ENCODE measurements at places on chromosomes 4 and X.

GRCh38 chr4:2060611-2061185 lies 1.6 kb downstream of the NAT8L start:
- DNase-seq = no peak

DNA sequence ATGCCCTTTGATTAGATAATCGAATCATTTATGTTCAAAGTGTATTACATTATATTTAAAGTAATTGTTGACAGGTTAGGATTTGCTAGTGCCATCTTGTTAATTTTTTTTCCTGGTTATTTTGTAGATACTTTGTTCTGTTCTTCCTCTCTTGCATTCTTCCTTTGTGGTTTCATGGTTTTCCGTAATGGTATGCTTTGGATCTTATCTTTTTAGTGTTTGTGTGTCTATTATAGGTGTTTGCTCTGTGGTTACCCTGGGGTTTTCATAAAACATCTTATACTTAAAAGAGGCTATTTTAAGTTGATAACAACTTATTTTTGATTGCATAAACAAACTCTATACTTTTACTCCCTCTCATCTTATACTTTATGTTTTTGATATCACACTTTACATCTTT lies 108.2 kb upstream of the SRD5A3 start:
- DNase-seq = no peak

DNA sequence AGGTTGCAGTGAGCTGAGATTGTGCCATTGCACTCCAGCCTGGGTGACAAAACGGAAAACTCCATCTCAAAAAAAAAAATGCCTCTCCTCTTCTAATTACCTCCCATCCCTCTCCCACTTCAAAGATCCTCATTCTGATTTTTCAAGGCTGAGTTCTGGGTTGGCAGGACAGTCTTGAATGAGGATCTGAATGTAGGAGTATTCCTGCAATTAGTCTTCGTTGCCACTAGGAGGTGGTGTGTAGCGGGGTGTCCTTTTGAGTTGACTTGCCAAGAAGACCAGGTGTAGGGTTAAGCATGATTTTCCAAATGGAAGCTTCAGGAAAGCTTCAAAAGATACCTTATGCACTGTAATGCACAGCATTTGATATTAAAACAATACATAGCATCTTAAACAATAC lies 169.9 kb downstream of the ASMT start:
- DNase-seq = no peak

- DNase-seq = no peak
These were observed 5.4 kb downstream of the RNF150 start for GRCh38 chr4:141127884-141128283.

DNA sequence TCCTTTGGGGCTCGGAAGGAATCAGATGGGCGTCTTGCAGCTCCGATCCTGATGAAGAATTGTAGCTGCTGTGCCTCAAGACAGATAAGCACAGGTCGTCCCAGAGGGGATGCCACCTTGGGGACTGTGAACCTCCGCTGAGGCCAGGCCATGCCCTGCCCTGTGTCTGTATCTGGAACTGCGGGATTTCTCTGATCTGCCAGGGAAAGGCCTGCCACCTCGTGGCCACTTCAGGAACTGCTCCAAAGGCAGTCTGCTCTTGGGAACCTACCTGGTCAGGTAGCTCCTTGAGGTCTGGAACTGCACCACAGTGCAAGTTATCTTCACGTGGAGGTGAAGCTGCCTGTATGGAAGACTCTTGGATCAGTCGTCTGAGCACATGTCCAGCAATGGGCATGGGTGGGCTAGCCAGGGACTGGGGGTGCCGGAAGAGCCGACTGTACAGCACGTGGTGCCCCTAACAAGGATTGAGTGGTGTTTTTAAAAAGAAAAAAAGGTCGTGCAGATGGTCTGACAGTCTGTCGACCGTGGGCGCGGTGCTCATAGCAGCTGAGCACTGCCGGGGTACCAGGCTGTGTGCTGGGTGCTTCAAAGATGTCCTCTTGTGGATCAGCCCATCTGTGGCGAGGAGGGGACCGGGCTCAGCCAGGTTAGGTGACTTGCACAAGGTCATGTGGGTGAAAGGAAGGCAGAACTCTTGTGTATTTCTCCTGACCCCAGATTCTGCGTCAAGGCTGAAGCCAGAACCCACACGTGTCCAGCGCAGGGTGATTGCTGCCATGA lies 3.1 kb upstream of the GRPEL1 start:
- peak; percentile 65 for DNase-seq

DNA sequence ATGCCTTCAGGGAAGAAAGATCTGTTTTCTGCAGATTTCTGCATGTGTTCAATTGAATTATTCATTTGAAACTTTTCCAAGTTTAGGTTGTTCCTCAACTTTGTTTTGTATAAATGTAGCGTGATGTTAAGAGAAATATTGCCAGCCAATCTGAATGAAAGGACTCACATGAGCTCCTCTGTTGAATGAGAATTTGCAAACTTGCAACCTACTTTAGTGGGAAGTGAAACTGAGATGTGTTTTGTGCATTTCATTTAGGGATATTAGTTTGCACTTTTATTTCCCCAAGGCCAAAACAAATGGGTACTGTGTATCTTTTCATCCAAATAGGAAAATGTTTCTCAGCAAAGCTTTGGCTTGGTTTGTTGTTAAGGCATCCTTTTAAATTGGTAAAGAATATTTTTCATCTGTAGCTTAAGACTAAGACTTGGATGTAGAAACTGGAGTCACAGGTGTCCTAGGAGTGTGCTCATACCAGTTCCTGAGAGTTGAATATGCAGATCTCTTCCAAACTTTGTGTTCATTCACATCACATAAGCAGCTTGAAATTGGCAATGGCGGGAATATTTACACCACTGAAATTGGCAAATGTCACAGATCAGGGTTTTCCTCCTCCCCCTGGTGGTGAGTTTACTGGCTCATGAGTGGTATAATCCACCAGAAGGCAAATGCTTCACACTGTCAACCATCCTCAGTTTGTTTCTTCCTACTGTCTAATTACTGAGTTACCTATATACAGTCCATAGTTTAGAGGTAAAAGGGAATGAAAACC lies 193.6 kb upstream of the BANK1 start:
- DNase-seq = no peak

GRCh38 chr4:770022-770421 lies 55.9 kb downstream of the CPLX1 start:
- no peak for DNase-seq

DNA sequence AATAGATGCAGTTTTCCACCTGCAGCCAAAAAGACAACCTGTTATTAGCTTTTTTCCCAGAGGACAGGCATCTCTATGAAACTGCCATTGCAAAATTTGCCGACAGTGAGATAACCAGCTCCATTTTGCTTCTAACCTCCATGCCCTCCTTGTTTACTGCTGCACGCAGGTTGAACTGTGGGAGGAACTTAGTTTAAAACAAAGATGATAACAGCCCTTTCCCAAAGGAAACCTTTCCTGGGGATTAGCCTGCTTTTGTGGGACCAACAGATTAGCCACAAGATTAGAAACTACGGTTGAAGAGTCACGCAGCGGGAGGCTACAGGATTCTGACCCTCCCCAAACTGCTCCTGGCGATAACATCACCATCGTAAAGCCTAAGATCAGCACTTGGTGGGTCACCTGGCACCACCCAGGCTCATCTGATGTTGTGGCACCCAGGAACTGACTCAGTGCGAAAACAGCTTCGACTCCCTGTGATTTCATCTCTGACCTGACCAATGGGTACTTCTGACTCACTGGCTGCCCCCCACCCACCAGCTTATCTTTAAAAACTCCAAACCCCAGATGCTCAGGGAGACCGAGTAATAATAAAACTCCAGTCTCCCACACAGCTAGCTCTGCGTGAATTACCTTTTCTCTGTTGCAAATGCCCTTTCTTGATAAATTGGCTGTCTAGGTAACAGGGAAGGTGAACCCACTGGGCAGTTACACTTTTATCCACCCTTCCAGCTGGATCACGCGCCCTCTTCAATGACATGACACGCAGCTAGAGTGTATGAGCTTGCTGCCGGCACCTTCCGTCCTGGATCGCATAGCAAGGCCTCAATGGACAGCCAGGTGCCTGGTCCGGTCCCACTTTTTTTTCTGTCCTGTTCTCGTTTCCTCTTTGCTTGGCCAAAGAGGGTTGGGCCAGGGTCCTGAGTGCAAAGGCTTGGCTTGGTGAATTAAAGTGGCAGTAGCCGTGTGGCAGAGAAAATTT lies 27.2 kb downstream of the NOP14 start:
- DNase-seq = peak; percentile 73

DNA sequence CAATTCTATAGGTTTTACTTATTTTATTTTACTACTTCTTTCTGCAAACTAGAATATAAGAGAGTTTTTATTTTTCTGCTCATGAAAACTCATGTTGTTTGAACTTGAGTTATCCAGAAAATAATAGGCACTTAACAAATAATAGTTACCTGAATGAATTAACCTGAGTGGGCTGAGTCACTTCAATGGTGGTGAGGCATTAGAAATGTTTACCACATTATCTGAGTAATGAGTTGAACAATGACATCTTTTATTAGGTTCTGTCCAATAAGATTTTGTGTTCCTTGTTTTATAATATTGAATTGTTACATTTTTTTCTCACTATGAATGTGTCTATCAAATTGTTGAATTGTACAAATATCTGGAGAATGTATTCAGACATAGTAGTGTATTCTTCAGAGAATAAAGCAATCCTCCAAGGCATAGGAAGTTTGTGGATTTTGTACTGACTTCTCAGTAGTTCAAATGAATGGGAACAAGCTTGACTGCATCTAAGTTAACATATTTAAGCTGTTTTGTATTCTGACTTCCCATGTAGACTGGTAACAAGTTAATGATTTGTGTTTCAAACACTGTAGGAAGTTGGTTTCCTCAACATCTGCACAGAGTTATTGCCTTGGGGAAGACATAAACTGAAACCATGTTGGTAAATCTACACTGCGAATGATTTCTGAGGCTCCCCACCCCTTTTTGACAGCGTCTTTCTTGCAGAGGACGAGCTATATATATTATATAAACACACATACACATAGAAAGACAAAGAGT lies 1808.9 kb upstream of the TENM3 start:
- DNase-seq = no peak

GRCh38 chrX:19746919-19747651 lies 140.3 kb downstream of the SH3KBP1 start:
- no peak for DNase-seq

GRCh38 chr4:87624698-87625097 lies 16.4 kb downstream of the DSPP start:
- DNase-seq = no peak

DNA sequence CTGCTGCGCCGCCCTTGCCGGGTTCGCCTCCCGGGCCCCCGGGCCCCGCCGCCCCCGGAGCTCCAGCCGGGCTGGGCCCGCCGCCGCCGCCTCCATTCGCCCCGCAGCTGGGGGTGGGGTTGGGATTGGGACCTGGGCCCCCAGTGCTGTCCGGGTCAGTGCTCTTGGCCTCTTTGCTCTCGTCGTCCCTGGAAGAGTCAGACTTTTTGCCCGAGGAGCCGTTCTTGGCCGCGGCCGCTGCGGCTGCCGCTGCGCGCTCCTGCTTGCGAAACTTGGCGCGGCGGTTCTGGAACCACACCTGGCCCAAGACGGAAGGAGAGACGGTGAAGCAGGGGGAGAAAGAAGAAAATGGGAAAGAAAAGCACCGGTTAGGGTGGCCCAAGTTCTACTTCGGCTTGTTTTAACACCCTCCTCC lies 2.5 kb downstream of the PHOX2B start:
- DNase-seq = no peak

GRCh38 chrX:10135561-10136399 lies 21.0 kb upstream of the CLCN4 start:
- no peak for DNase-seq

- DNase-seq = no peak
These were observed 18.7 kb downstream of the TXLNG start for GRCh38 chrX:16804923-16805464.

GRCh38 chr4:55854129-55854528 lies 681 bp downstream of the EXOC1 start:
- no peak for DNase-seq

- no peak for DNase-seq
These were observed 17.1 kb downstream of the GPR34 start for GRCh38 chrX:41705680-41706374.

GRCh38 chr4:148238086-148238485 lies 204.1 kb downstream of the NR3C2 start:
- DNase-seq = no peak

DNA sequence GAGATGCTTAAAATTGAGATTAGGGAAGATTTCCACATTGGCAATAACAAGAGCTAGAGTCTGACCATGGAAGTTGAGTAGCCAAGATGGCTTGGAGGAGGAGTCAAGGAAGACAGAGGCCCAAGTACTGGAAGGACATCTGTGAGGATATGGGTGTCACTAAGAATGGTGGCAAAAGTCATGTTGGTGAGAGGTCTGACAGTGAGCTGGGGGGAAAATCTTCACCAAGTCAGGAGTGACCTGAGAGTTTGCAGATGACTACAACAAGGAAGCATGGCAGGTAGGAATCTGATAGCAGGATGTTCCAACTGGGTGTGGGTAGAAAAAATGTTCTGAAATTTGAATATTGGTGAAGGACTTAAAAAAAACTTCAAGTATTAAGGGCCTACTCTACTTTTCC lies 103.3 kb downstream of the SHROOM3 start:
- no peak for DNase-seq

- DNase-seq = no peak
These were observed 50.4 kb upstream of the TRAM1L1 start for GRCh38 chr4:117135634-117136354.

DNA sequence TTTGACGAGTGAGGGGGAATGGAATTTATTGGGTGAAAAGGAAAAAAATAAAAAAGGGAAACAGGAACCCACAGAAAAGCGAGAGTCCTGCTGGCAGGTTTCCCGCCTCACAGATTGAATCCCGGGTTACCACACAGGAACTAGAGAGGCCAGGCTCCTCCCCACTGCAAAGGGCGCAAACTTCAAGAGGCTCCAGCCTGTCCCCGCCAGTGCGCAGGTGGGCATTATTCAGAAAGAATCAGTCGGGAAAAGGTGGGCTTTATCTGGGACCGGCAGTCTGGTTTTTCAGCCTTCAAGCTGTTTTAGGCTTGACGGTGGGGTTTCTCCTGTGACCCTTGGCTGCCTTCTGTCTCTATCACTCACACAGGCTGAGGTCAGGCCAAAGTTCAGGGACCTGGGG lies 1496.8 kb downstream of the RPA4 start:
- no peak for DNase-seq

- DNase-seq = no peak
These were observed 7.0 kb downstream of the JAKMIP1 start for GRCh38 chr4:6193399-6193798.

DNA sequence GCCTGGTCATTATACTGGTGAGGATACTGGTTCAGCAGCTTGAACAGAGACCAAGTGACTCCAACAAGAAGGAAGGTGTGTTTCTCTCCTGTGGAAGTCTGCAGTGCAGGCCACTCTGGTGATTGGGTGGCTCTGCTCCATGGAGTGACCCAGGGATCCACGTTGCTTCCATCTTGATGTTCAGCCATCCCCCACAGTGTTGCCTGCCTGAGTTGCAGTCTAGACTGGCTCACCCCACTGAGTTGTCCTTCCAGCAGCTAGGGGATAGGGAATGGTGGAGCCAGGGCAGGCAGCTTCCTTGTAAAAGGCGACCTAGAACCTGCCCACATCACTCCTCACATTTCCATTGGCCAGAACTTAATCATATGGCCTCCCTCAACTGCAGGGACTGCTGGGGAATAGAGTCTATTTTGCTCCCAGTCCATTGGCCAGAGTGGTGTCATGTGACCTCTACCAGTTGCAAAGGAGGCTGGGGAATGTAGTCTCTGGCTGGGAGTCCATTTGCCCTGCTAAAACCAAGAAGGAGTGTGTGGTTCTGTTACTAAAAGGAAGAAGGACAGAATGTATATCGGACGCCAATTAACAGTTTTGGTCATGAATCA lies 8.0 kb downstream of the MAN2B2 start:
- DNase-seq = no peak

- no peak for DNase-seq
These were observed 90.6 kb downstream of the PTTG2 start for GRCh38 chr4:38050560-38051350.
